ENCODE measurements at places on chromosomes 11 and 22.

DNA sequence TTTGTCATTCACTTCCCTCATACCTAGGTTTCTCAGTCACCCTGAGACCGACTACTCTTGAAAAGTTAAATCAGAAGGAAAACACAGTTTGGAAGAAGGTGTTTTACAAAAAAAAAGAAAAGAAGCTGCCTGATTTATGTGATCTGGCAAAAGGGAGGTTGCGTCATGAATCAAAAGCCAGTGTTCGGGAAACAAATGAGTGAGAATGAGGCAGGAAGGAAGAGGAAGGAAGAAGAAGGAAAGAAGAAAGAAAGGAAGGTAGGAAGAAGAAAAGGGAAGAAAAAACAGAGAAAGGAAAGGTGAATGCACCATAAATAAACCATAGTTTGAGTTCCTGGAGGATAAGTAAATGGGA lies 314.6 kb downstream of the BLID start:
- no peak for DNase-seq

- DNase-seq: no peak
Measured at GRCh38 chr11:31480930-31481329, 28.5 kb downstream of the IMMP1L start.

- no peak for DNase-seq
Measured at GRCh38 chr11:29317694-29318093, 699.1 kb downstream of the KCNA4 start.

DNA sequence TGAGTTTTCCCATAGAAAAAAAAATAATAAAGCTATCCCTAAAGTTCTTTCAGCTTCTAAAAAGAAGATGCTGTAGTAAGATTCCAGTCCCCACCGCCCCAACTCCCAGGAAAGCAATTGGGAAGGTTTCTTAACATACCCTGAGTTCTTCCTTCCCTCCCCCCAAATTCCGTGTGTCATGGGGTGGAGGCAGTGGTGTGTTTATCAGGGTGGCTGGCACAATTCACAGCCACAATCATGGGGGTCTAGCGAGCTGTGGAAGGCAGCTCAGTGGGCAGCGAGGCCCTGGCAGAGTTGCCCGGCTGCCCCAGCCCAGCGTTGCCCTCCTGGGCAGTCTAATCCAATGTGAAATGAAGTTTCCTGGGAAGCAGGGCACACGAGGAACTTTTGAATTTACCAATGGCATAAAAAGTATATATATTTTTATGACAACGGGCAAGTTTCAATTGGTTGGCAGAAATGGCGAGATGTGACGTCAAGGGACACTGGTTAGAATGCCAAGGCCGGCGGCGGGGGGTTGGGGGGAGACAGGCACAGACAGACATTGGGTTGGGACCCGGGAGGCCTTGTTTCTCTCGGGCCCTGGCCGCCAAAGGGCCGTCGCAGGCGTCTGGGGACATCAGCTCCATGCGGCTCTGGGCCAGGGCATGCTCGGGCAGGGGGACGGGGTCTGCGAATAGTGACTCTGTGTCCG lies 80.7 kb upstream of the PPARA start:
- no peak for DNase-seq

- DNase-seq: no peak
Measured at GRCh38 chr22:26377170-26377830, 51.8 kb upstream of the ASPHD2 start.

- peak; percentile 87 for DNase-seq
Measured at GRCh38 chr11:65639623-65640482, 2.0 kb downstream of the SIPA1 start.

DNA sequence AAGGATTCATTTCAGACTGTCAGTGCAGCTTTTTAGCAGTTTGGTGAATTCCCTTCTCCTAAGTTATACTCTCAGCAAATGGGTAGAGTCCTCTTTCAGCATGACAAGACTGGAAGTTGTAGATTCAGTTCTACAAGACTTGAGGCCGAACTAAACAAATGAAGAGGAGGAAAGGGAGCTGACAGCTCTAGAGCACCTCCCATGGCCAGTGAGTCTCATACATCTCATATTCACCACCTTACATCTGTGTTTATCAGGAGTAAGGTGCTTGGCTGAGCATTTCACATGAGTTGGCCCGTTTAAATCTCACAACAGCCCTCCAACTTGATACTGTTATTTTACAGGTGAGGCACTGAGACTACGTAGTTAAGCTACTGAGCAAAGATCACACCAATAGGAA lies 30.4 kb downstream of the SEZ6L start:
- no peak for DNase-seq

DNA sequence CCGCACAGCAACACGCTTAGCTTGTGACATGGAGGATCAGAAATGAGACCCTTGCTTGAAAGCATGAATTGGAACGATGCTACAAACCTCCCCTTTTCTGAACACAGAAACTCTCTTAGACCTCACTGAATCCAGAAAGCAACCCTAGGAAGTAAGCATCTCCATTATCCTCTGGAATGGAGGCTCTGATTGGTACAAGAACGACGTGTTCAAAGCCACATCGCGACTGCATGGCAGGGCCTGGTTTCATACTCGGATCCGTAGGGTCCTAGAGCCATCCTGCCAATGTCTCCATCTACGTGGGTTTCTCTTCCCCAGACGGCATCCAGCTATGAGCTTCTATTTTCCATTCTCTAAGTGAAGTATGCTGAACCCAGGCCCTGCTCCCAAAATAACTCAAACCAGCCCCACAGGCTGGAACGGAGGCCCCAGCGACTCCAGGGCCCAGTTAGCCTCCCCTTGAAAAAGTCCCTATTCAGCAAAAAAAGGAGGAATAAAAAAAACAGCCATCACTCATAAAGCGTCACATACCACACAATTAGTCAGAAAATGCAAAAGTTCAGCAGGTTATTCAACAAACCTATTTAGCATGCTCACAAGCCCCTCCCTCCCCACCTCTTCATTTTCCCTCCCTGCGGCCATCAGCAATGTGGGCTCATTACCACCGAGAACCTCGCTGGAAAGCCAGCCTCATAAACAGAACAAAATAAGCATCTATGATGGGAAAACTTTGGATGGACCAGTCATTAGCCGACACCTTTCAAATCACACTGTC lies 7.1 kb upstream of the MN1 start:
- DNase-seq: no peak

- DNase-seq: no peak
Measured at GRCh38 chr11:128616161-128616560, 28.8 kb upstream of the ETS1 start.

DNA sequence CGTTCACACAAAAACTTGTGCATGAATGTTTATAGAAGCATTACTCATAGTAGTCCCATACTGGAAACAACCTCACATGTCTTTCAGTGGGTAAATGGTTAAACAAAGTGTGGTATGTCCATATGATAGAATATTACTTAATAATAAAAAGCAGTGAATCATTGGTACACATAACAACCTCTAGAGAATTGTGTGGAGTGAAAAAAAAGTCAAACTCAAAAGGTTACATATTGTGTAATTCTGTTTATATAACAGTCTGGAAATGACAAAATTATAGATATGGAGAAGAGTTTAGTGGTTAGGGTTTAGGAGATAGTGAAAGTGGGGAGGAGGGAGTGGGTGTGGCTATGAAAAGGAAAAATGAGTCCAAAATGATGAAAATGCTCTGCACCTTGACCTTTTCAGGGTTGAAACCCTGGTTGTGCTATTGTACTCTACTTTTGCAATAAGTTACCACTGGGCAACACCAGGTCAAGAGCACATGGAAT lies 243.4 kb upstream of the DDI1 start:
- no peak for DNase-seq

GRCh38 chr11:77814848-77815247 lies 5.7 kb downstream of the RSF1 start:
- DNase-seq: no peak

GRCh38 chr11:64870176-64870892 lies 8.1 kb downstream of the EHD1 start:
- DNase-seq: no peak

DNA sequence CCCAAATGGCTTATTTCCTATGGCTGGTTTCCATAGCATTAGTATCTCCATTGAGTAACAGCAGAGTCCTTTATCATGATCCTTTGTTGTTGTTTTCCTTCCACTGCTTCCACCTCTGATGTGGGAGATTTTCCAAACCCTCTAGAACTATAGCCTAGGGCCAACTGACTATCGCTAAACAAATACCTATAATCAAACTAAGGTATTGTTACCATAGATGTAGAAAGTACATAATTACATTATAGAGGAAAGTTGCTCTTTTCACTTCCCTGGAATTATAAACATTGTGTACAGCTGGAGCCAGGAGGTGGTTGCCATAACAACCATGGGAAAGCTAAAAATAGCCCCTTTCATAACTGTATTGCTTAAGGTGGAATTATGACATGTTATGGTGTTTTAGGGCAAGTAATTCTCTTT lies 47.0 kb upstream of the ALKBH3 start:
- no peak for DNase-seq

- no peak for DNase-seq
Measured at GRCh38 chr11:46285594-46286033, 8.2 kb downstream of the CREB3L1 start.

DNA sequence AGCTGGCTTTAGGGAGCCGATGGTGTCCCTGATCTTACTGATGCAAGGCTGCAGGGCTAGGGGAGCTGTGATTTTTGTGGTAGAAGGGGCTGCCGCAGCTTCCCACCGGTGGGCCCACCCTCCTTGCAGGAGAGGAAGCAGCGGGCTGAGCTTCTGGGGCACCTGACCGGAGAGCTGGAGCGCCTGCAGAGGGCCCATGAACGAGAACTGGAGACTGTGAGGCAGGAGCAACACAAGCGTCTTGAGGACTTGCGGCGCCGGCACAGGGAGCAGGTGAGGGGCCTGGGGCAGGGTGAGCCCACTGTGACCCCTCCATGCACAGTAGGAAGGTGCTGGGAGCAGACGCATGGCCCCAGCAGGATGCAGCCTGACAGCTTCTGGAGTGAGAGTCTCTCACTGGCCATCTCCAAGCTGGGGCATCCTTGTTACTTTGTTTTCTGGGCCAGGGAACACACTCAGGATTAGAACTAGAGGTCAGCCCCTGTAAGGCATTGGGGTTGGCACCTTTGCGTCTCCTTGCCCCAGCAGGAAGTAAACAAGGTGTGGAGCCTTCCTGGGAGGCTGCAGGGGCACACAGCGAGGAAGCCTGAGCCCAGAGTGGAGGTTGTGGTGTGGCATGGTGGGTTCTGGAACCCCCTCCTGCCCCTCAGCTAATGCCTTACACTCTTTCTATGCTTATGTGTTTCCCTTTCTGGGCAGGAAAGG lies 66.7 kb downstream of the CEP164 start:
- DNase-seq: no peak

GRCh38 chr11:64534391-64534801 lies 56.6 kb upstream of the SLC22A12 start:
- no peak for DNase-seq

DNA sequence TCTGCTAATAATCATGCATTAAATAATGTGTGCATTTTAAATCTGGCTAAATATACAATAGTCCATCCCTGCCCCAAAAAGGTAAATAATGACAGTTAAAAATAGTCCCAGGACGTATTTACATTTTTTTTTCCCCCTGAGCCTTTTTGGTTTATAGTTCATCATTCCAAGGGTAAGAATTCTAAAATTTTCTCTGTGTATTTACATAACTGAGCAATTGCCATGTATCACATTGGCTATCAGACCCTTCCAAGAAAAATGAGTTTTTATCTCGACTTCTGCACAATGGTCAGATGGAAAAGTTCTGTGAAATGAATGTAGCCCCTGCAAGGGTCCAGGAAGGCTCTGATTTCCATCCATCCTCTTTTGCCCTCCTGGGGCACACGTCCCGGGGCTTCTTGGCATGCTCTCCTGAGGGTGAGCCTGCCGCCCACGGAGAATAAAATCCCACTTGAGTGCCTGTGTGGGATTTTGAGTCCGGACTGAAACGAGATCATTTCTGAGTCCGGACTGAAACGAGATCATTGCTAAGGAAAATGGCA lies 94.1 kb upstream of the ANO1 start:
- no peak for DNase-seq

- no peak for DNase-seq
Measured at GRCh38 chr11:78081583-78081982, 1.9 kb upstream of the NDUFC2 start.

DNA sequence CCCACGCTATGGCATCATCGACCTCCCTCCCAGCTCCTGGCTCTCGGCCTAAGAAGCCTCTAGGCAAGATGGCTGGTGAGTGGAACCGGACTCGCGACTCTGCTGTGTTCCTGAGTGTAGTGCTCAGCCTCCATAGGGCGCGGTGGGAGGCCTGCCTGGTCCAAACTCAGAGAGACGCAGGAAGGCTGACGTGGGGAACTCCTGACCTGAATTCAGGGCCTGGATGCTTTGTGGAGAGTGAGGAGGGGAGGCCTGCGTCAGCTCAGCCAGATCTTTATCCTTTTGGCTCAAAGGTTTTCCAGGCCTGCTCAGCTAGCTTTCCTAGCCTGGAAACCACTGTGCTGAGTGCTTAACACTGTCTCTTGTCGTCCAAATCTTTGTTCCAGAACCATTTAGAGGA lies 8.0 kb downstream of the TIRAP start:
- no peak for DNase-seq

GRCh38 chr22:44188986-44189630 lies 8.4 kb downstream of the PARVG start:
- DNase-seq: no peak

GRCh38 chr11:12746593-12747097 lies 72.4 kb downstream of the TEAD1 start:
- DNase-seq: no peak

GRCh38 chr22:35852076-35852475 lies 134.4 kb downstream of the APOL5 start:
- no peak for DNase-seq

GRCh38 chr22:41534219-41534618 lies 10.1 kb downstream of the POLR3H start:
- no peak for DNase-seq

GRCh38 chr11:99257131-99257530 lies 236.4 kb downstream of the CNTN5 start:
- no peak for DNase-seq

- no peak for DNase-seq
Measured at GRCh38 chr11:1384199-1384970, 5.3 kb upstream of the BRSK2 start.

GRCh38 chr11:68552542-68552941 lies 92.0 kb downstream of the PPP6R3 start:
- no peak for DNase-seq

DNA sequence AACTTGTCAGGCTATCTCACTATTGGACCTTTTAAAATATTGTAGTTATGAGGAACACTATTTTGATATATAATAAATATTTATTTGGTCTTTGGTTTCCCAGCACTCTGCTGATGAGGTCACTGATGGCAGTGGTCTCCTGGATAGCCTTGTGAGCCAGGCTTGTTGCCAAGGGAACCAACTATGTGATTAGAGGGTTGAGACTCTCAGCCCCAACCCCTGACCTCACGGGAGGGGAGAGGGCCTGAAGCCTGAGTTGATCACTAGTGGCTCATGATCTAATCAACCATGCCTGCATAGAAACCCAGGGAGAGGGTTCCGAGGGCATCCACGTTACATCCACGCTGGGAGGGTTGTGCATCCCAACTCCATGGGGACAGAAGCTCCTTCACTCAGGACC lies 10.8 kb downstream of the PANX1 start:
- no peak for DNase-seq

DNA sequence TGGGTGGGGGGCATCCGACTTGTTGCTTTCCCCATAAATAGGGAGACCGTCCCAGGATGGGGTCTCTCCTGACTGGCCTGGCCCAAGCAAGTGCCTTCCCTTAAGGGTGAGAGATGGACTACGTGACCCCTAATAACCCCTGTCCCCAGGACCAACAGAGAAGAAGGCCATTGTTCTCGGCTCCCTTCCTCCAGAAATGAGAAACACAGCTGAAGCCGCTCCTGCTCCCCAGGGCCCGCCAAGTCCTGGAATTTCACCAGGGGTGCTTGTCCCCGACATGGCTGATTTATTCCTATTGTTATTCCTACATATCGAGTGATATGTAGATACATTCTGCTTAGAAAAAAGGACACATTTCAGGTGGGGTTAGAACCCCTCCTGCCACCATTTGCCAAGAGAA lies 100.8 kb downstream of the TP53I11 start:
- no peak for DNase-seq
